ENCODE measurements at places on chromosomes 13 and 19. TPM values are rescaled to one million over a fixed set of nuclear protein-coding genes. Genes with fewer than 3 reads are reported as not detected.

The PTPRS gene
- total RNA-seq, result 156 TPM

The KLHL26 gene
- total RNA-seq, result 0.79 TPM

The POU4F1 gene
- 0.11 TPM for total RNA-seq

The C19orf81 gene
- not detected for total RNA-seq

The CRYL1 gene
- total RNA-seq, result 3.1 TPM

The SPIB gene
- not detected for total RNA-seq

The GRIN3B gene
- under 0.01 TPM for total RNA-seq

The ZNF681 gene
- total RNA-seq, result 3.1 TPM

The EDDM13 gene
- not detected for total RNA-seq
